ENCODE measurements at places on chromosomes 13 and 19.

DNA sequence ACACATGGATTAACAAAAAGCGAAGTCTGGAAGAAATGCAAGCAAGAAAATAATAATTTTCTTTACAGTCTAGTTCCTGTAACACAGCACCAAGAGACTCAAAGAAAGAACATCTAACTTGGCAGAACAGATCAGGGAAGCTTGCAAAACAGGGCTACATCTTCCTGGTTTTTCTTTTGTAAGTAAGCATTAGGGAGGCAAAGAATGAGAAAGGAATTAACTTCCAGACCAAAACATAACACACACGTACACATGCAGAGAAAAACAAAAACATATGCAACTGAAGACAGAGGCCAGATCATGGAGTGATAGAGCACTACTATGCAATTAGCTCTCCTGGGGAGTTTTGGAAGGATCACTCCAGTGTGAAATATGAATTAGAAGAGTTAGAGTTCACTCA is 120.5 kb downstream of the DIAPH3 start:
- DNase-seq, result no peak

DNA sequence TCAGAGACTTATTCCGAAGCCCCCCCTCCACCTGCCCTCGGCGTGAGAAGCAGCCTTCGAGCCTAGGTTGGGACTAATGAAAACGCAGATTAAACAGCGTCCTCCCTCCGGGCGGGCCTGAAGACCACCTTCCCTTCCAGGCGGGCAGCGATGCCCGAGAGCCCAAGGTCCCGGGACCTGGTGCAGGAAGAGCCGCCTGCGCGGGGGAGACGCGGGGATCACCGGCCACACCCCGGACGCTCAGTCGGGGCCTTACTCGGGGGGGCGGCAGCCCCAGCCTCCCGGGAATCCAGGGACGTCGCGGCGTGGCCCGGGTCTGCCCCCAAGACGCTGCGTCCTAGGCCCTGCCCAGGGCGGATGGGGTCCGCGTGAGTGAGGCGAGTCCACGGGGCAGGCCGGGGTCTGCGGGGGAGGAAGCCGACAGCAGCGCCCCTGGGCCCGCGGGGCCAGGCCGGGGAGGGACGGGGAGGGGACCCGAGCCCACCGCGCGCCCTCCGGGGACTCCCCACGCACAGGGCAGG is 33.3 kb upstream of the SPACA7 start:
- DNase-seq, result no peak

DNA sequence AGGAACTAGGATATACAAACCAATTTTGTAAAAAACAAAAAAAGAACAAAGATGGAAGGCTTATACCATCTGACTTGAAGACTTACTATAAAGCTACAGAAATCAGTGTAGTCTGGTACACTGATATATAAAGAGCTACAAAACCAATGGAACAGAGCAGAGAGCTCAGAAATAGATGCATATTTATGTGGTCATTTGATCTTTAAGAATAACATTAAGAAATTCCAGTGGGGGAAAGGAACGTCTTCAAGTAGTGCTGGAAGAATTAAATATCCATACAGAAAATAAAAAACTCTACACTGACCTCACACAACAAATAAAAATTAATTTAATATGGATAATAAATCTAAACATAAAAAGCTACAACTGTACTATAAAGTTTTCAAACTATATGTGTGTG is 317.0 kb downstream of the ENOX1 start:
- no peak for DNase-seq

- no peak for DNase-seq
These were observed 38.2 kb upstream of the IGSF23 start for GRCh38 chr19:44575116-44575700.

DNA sequence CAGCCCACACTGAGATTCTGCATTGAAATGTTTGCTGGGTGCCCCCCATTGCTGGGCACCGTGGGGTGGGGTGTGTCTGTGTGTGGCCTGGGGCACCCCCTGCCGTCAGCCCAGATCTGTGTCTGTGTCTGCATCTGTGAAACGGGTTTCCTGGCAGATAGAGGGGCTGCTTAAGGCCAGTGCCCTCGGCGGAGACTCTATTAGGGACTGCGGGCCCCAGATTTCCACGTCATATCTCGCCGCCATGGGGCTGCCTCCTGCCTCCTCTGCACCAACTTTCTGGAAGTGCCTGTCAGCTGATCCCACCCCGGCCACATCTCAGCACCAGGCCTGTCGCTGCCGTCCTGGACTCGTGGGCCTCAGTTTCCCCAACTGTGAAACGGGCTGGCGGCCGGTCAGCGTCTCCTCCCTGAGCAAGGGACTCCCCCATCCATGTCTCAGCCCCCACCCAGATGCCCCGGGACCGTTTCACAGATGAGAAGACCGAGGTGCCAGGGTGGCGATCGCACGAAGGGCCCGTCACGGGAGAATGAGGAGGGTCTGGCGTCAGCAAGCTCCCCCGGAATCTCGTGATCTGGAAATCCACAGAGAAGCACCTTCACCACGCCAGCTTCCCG is 21.4 kb downstream of the ARID3A start:
- DNase-seq, result no peak

- no peak for DNase-seq
These were observed 121.6 kb upstream of the SPRY2 start for GRCh38 chr13:80462567-80462966.

DNA sequence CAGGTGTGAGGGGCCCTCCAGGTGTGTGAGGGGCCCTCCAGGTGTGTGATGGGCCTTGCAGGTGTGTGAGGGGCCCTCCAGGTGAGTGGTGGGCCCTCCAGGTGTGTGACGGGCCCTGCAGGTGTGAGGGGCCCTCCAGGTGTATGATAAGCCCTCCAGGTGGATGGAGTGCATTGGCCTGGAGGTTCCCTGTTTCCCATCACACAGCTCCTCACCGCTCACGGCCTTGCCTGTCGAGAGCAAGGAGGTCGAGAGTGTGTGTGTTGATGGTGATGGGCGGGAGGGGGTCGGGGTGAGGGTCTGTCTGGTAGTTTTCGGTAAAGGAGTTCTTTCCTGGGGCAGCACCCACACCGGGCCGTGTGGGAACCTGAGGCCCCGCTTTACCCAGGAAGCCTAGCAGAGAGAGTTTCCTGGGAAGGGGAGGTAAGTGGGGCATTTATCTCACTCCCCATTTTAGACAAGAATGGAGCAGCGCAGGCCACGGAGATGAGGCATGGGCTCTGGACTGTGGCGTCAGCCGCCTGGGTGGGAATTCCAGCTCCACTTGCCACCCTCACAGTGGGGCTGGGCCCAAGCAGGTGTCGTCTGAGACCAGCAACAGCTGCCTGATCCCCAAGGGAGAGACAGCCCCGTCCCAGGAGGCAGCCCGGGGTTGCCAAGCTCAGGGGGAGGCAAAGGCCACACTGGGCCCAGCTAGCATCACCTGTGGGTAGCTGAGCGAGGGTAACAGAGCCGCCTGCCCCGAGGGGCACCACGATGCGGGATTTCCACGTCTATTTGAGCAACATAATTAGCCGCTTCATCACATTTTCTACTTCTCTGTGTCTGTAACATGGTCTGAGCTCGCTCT is 10.9 kb upstream of the GAS6 start:
- DNase-seq, result no peak

DNA sequence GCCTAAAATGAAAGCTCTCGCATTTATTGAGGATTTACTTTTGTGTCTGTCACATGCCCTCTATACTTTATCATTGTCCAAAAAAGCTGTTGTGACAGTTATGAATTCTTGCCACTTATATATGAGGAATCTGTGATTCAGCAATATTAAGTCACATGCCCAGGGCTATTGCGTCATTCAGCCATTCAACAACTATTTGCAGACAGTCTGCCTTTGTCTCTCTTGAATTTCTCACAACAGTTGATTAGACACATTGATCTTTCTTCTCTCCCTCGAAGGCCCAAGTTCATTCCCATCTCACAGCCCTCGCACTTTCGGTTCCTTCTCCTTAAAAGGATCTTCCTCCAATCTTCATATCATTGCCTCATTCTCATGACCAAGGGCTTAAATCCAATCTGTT is 342.6 kb downstream of the MZT1 start:
- no peak for DNase-seq

DNA sequence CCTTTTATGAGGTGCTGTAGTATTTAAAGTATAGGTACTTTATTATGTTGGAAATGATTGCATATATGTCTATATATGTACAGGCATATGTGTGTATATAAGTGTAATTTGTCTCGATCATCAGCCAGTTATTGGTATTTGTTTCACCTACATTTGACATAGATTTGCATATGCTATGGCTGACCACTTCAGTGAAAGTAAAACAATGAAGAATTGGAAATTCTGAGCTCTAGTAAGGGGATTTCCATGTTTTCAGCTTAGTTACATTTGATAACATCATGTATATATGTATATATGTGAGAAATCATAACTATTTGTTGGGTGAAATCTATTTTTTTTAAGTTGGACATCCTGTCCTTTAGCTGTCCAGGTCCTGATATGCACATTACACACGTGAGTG is 1303.9 kb downstream of the EFNB2 start:
- DNase-seq, result no peak

DNA sequence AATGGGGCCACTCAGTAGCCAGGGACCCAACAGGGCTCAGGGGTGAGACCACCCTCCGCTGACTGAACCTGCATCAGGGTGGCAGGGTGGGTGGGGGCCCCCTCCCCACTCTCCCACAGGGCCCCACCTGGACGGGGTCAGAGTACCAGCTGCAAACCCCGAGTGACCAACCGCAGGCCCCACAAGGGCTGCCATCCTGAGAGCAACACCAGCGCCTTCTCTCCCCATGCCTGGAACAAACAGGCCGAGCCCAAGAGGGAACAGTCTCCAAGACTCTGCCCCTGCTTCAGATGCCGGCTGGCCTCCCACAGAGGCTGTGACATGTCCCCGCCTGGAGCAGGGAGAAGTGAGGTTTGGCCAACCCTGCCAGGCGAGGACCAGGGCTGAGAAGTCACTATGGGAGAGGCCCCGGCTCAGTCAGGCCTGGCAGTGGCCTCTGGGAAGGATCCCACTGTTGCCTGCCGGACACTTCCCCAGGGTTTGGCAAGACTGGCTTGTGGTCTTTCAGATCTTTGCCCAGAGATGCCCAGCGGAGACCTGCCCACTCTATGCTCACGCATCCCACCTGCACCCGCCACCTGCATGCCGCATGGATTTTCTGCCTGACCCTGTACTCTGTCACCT is 27.2 kb downstream of the MPND start:
- DNase-seq, result no peak

GRCh38 chr13:98352226-98352625 is 175.2 kb upstream of the RNF113B start:
- DNase-seq, result no peak

GRCh38 chr13:39864221-39864620 is 208.8 kb downstream of the COG6 start:
- DNase-seq, result no peak

DNA sequence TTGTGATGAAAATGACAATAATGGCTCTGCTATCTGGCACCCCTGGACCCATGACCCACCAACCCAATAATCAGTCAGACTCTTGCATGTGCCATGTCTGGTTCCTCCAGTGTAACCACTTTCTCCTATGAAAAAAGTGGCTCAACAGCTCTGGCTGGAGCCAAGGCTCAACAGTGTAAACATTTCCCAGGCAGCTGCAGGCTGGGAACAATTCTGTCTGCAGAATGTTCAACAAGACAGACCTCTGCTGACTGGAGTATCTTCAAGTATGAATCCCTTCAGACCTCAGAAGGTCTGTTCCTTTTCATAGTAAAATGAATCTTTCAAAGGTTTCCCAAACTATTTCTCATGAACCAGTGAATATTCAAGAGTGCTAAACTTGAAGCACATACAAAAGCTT is 410.1 kb upstream of the HTR2A start:
- DNase-seq, result no peak

GRCh38 chr19:3274942-3275582 is 50.6 kb downstream of the CELF5 start:
- DNase-seq, result no peak

DNA sequence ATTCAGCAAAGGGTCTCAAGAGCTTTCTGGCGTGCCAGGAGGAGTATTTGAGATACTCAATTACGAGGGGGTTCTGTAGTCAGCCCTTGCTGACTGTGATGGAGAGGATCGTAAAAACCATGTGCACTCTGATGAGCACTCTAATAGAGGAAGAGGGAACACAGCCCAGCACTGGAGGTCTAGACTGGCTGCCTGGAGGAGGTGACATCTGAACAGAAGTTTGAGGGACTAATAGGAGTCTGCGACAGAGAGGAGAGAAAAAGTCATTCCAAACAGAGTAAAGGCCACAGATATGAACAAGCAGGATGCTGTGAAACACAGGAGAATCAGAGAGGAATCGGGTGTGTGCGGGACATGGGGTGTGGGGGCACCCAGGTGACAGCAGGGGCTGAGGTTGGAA is 79.4 kb downstream of the DPF1 start:
- DNase-seq, result no peak

DNA sequence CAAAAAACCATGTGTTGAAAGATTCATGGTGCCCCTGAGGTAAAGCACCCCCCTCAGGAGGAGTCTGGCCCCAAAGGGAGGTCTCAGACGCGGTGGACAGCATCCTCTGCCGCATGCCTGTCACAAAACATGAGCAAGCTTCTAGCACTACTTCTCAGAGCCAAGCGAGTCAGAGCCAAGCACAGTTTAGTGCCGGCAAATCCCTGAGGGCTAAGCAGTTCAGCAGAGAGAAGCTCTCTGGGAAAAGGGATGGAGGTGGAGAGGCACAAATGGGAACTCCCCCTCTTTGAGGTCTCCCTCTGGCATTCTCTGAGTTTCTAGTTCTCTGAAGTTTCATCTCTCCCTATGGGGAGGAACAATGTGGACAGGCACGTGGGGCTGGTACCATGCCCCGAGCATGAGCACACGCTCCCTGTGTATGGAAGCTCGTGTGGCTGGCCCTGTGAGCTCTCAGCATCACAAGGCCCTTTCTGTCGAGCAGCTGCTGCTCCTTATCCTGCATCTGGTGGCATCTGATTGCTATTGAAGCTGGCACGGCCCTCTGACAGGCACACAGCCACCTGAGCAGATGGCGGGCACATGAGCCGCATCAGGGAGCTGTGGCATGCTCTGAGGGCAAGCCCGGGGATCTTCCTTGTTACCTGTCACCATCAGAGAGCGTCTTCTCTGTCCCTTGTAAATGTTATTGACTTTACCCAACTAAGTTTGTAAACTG is 325.1 kb downstream of the SLC7A1 start:
- no peak for DNase-seq

GRCh38 chr13:20544201-20544923 is 18.7 kb upstream of the CRYL1 start:
- no peak for DNase-seq

GRCh38 chr13:84645196-84646012 is 763.1 kb upstream of the SLITRK1 start:
- DNase-seq, result no peak

GRCh38 chr13:67133476-67133875 is 96.7 kb downstream of the PCDH9 start:
- no peak for DNase-seq

DNA sequence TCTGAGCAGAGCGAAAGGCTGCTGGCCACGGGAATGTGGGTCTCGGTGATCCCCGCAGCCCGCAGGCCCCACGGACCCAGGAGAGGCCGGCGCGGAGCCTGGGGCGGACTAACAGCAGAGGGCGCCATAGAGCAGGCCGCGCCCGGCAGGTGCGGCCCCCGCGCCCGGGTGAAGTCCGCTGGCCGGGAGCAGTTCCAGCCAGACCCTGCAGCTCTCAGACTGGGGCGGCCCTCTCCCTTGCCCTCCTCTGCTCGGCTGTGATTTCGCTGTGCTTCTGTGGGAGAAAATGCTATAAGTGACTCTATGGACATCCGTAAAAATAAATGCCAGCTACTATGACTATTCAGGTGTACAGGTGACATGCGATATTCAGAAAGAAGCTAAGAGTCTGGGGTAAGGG is 37.7 kb downstream of the GSX1 start:
- DNase-seq, result no peak
